Right renal cortex interstitium (tissue), 3 donors: ENCODE measurements at places on chromosomes 12 and 14. TPM values are rescaled to one million over a fixed set of nuclear protein-coding genes. Genes with fewer than 3 reads are reported as not detected.

SIX6 gene
- polyA plus RNA-seq = not detected

ZNF384 gene
- polyA plus RNA-seq = 73.2 TPM

BAZ1A gene
- 26.1 TPM for polyA plus RNA-seq

KRT79 gene
- polyA plus RNA-seq = not detected

P2RX2 gene
- 1.1 TPM for polyA plus RNA-seq

RPL10L gene
- polyA plus RNA-seq = not detected

C14orf180 gene
- not detected for polyA plus RNA-seq

DNA sequence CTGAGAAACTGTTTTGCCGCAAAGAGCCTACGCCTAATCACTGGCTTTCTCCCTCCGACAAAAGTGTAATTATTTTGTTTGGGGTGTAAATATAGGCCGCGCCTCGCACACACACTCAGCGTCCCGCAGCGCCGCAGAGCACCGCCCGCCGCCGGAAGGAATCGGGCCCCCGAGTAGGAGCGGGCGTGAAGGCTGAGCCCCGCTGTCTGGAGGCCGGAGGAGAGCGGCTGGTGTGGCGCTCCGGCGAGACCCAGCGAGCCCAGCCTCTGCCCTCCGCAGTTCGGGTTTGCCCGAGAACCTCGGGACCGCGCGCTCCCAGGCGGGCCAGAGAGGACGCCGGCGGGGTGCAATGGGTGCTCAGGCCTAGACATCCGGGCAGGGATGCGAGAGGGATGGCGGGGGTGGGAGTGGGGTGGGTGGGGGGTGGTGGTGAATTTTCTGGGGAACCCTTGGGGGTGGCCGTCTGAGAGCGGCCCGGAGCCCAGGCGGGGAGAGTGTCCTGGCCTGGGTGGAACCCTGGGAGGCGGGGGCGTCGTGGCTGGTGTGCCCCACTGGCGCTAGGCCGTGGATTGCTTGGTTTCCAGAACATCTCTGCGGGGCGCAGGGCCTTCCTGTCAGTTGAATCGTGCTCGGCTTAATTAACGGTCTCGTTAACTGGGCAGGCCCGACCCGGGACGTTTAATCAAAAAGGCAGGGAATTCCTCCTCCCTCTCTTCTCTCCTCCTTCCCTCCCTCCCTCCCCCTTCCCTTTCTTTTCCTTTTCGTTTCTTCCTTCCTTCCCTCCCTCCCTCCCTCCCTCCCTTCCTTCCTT is 4.7 kb upstream of the LHX5 start:
- DNase-seq = no peak

GRCh38 chr14:72657214-72657921 is 236.5 kb downstream of the DPF3 start:
- no peak for DNase-seq

- no peak for DNase-seq
Measured at GRCh38 chr12:120843472-120843871, 60.7 kb downstream of the SPPL3 start.

DNA sequence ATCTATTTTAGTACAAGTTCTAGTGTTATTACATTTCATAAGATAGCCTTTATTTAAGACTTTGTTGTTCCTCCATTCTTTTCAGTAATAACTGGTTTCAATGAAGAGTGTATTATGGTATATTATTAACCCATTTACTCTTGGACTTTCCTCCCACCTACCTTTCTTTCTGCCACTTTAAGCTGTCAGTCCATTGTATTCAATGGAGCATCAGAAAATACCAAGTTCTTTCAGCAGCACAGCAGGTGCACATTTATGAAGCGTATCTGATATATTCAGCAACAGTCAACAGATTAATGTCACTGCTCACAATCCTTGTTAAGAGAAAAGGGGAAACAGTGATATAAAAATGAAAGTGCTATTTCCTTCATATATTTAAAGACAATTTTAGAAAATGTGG is 660.9 kb downstream of the C12orf50 start:
- no peak for DNase-seq

DNA sequence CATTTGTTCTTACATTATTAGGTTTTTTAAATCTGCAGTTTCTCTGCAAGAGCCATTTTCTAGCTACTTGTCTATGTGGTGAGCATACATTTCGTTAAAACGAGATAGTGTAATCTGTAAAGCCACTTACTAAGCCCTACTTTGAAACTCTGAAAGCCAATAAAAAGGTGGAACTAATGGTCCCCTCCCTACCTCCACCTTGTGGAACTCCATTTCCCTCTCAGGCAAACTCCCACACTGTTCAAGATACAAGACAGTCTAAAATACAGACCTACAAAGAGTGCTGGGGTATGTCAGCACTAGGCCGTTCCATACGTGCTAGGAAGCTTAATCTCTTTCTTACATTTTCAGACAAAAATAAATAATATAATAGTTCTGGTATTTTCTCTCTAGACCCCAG is 74.1 kb downstream of the DUSP6 start:
- DNase-seq = no peak

DNA sequence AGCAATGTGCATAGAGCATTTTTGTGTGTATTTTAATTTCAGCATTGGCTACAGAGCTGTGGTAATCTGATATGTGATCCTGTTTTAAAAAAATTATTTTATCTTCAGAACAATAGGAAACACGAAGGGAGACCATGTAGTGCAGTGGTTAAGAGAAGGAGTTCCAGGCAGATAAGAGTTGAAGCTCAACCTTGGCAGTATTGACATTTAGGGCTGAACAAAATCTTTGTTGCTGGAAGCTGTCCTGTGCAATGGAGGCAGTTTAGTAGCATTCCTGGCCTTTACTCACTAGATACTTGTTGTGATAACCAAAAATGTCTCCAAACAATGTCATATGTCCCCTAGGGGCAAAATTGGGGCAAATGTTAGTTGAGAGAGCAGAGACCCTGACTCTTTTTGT is 59.2 kb downstream of the CHST11 start:
- DNase-seq = no peak

GRCh38 chr12:119931402-119931801 is 54.3 kb upstream of the CIT start:
- DNase-seq = no peak
